Activated naive CD8-positive, alpha-beta T cell treated with anti-CD3 and anti-CD28 coated beads, Interleukin-2, amount 10 ng/mL, durations not matched to agents 7 days and 5 days (primary cell): ENCODE measurements at places on chromosomes 11 and 22.
A peak's percentile ranks its signal among the peaks of the same experiment; 100 is the strongest.

- DNase-seq: no peak
Observed at GRCh38 chr11:88739524-88739923, 326.3 kb downstream of the GRM5 start.

GRCh38 chr11:4044976-4045646, 49.5 kb upstream of the RRM1 start:
- DNase-seq: no peak

GRCh38 chr11:86440305-86440716, 65.6 kb downstream of the CCDC81 start:
- no peak for DNase-seq

GRCh38 chr11:69311767-69312385, 17.9 kb downstream of the MYEOV start:
- peak; percentile 52 for DNase-seq

DNA sequence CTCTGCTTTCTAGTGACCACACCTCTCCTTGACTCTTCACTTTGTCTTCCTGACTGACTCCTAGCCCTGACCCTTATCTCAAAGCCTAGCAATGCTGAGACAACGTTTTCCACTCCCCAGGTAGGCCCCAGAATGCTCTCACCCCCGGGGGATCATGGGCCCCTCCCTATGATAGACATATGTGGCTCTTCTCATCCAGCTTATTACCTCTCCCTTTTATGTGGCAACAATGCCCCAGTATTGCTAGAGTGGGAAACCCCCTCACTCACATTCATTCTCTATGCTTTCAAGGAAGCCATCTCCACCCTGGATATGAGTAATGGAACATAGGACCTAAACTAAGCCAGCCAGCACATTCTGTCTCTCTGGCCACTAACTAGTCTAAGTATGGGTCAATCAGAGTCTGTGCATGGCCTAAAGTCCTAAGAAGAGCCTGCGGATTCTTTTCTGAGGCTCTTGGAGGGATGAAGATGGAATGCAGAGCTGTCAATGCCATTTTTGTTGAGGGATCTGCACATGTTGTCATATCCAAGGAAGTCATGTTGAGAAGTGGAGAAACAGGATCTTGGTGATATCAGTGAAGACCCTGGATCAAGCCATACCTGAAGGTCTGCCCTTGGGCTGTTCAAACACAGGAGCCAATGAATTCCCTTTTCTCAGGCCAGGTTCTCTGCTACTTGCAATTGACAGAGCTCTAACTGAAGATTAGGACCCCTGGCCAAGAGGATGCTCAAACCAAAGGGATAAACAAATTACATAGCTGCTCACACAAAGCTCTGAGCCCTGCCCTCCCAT, 79.8 kb upstream of the GRK3 start:
- no peak for DNase-seq

GRCh38 chr11:102368472-102368871, 21.5 kb downstream of the BIRC2 start:
- DNase-seq: no peak

GRCh38 chr11:126007238-126007637, 55.4 kb downstream of the CDON start:
- DNase-seq: no peak

DNA sequence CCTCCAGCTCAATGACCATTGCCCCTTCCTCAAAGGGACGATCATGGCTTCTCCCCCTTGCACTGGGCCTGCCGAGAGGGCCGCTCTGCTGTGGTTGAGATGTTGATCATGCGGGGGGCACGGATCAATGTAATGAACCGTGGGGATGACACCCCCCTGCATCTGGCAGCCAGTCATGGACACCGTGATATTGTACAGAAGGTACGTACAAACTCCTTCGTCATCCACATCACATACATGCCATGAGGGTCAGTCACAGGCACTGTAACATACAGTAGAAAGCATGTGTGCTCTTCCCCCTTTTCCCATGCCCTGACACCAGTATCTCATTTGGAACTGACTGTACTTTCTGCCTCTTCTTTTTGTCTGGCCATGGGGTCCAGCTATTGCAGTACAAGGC, 4.0 kb downstream of the TAF10 start:
- DNase-seq: no peak

GRCh38 chr11:30453705-30454104, 130.8 kb downstream of the ARL14EP start:
- no peak for DNase-seq

DNA sequence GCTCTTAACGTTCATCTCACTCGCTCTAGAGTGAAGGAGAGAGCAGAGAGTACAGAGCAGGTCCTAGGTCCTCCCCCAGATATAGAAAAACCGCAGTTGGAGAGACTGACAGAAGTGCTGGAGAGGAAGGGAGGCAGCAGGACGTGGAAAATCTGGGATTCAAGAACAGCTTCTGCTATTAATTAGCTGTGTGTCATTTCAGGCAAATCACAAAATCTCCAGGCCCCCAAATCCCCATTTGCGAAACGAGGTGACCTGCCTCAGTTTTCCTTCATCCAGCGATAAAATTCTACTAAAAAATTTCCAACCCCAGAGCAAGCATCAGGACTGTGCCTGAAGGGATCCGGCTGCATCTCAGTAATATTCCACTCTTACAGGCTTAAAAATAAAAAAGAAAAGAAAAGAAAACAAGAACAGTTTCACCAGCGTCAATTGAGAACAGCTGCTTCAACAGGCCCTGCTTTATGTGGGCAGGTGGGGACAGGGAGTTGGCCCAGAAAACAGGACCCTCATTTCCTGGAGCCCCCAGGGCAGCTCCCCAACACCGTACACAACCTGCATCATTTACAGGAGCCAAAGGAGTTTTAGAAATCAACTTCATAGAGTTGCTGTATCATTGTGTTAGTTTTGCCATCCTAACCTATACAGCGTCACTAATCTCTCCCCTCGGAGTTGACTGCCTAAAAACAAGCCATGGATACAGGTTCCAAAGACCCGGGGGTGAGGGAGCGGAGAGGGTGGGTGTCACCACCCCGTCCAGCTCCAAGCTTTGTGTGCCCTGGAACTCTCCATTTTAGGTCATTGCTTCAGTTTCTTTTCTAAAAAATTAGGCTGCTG, 2.3 kb upstream of the MALAT1 start:
- no peak for DNase-seq

DNA sequence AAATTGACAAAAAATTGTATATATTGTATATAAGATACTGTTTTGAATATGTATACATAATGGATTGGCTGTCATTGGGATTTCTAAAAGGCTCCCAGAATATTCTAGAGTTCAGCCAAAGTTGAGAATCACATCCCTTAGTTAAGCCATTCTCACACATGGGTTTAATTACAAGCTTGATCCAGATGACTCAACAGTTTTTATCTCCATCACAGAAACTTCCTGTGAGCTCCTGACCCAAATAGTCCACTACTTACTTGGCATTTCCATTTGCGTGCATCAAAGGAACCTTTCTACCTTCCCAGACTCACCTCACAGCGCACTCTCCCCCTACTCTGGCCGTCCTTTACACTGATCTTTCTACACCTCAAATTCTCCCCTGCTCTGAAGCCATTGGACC, 184.8 kb upstream of the ARHGAP20 start:
- no peak for DNase-seq

- no peak for DNase-seq
Observed at GRCh38 chr22:45082795-45083194, 73.0 kb upstream of the PHF21B start.

- peak; percentile 28 for DNase-seq
Observed at GRCh38 chr22:37184380-37184755, 3.7 kb downstream of the C1QTNF6 start.
